ENCODE measurements at places on chromosomes 13 and 19. TPM values are rescaled to one million over a fixed set of nuclear protein-coding genes. Genes with fewer than 3 reads are reported as not detected.
A peak's percentile ranks its signal among the peaks of the same experiment; 100 is the strongest.

CNMD gene
- total RNA-seq, result not detected

PSG7 gene
- not detected for total RNA-seq

CEACAM7 gene
- total RNA-seq, result not detected

LRCH1 gene
- total RNA-seq, result 19.0 TPM

CD177 gene
- not detected for total RNA-seq

MEDAG gene
- total RNA-seq, result not detected

MYDGF gene
- total RNA-seq, result 37.9 TPM

ZNF358 gene
- total RNA-seq, result 4.1 TPM

DIAPH3 gene
- 0.42 TPM for total RNA-seq

FAM216B gene
- not detected for total RNA-seq

JAK3 gene
- total RNA-seq, result 211 TPM

SPINT2 gene
- total RNA-seq, result 32.2 TPM

LSM7 gene
- 71.5 TPM for total RNA-seq

- no peak for DNase-seq
Observed at GRCh38 chr13:35684432-35684831, 207.9 kb upstream of the MAB21L1 start.

DNA sequence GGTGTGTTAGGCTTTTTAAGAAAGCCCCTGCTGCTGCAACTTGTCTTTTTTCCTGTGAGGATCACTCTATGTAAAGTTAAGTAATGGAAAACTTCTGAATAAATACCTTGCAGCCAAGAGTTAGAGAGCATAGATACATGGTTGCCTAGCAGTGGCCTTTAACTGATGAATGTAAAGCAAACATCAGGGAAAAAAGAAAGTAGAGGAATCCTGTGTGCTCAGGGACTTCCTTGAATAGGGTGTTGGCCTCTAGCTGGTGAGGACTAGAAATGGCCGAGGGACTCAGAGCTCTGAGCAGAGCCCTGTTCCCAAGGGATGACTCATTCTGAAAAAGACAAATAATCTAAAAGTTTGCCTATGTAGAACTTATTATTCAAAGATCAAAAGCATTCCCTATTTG, 135.7 kb downstream of the MIPEP start:
- no peak for DNase-seq

GRCh38 chr19:38506723-38507550, 73.4 kb downstream of the RYR1 start:
- DNase-seq, result peak; percentile 89

GRCh38 chr19:31629579-31630363, 280.5 kb upstream of the TSHZ3 start:
- no peak for DNase-seq

DNA sequence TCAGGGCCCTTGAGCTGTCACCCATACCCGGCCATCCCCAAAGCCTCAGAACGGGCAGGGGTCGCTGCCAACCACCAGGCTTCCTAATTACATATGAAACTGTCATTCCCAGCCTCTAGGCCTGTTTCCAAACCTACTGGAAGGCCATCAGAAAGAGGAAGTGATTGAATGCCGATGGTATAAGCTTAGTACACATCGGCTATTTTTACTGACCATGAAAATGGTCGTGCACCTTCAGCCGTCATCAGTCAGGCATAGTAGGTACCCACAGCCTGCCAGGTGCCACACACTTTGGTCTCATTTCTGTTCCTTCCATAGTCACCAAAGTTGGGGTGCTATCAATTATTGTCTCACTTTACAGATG, 10.2 kb downstream of the KRI1 start:
- no peak for DNase-seq

DNA sequence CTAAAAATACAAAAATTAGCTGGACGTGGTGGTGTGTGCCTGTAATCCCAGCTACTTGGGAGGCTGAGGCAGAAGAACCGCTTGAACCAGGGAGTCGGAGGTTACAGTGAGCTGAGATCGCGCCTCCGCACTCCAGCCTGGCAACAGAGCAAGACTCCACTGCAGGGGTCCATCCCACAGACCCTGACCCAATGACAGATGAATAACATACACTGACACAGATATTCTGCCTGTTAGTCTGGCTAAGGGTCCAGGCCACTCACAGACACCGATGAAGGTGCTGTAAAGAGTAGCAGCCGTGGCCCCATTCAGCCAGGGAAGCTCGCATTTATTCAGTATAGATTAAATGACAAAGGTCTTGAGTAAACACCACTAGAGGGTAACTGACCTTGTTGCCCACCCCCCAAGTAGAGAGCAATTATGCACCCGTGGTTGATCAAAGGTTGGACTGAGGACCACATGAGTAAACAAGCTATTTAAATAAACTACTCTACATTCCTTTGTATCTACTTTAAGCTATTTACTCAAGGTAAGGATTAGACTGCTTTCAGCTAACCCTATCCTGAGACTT, 8.5 kb upstream of the CRYL1 start:
- DNase-seq, result no peak

GRCh38 chr13:43787518-43787891, 733 bp upstream of the ENOX1 start:
- DNase-seq, result no peak

DNA sequence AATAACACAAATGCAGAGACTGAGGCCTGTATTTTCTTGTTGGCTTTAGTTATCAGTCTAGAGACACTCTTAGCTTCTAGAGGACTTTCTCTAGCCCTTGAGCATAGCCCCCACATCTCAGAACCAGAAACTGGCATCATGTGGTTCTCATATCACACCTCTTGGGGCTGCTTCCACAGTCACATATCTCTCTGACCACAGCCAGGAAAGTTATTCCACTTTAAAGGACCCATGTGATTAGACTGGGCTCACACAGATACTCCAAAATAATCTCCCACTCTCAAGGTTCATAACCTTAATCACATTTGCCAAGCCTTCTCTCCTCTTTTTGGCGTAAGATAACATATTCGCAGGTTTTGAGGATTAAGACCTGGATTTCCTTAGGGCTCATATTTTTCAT, 846.9 kb upstream of the MIR17HG start:
- DNase-seq, result no peak

GRCh38 chr19:49117677-49118564, 1.0 kb downstream of the C19orf73 start:
- DNase-seq, result no peak

DNA sequence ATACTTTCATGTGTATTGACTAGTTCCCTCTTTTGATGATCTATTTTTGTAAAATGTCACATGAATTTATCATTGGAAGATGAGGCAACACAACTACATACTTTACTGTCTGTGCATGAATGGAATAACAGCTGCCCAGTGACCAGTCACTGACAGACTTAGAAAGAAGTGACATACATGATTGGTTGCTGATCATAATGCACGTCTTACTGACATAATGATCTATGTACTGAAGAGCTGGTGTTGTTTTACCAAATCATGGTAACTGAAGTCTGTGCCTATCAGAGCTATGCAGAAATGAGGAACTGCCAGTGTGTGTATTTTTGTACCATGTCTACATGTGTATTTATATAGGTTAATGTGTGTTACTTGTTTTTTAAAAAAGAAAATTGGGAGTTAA, 26.5 kb downstream of the GPR18 start:
- DNase-seq, result no peak

GRCh38 chr13:108895220-108895704, 265.9 kb downstream of the MYO16 start:
- DNase-seq, result no peak

GRCh38 chr13:75656425-75656989, 20.4 kb downstream of the LMO7 start:
- DNase-seq, result no peak

- DNase-seq, result no peak
Observed at GRCh38 chr13:46605076-46605824, 52.3 kb downstream of the LRCH1 start.

DNA sequence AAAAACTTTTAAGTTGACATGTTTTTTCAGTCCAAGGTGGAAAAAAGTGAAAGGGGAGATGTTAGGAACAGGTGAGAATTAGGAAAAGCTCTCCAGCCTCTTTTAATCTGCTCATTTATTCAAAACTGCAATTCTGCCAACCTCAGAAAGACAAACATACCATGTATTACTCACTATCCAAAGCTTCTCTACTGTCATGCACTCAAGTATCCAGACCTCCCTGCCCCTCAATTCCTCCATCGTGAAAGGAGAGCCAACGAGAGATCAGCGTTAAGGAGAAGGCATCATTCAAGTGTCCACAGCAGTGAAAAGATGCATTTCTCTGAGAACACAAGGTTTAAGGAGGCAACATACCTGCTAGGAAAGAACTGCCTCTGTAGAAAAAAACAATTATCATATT, 24.5 kb downstream of the DIAPH3 start:
- no peak for DNase-seq

DNA sequence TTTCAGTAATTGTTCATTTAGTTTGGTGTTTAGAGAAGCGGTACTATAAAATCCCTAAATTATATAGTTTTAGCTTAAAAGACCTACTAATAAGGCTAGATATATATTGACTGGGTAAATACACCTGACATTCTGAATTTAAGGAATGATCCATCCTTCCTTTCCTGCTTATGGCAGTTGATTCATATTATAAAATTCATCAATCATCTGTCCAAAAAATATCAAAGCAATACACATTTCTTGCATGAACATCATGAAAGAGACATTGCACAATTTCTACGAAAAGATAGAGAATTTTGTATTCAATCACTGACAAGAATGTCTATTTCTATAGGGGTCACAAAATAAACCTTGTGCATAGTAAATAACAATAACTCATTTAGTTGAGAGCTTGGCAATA, 514.9 kb downstream of the SLITRK6 start:
- no peak for DNase-seq

GRCh38 chr19:46998445-46999125, 21.1 kb upstream of the NPAS1 start:
- DNase-seq, result no peak

GRCh38 chr13:68897331-68897928, 1210.2 kb upstream of the ATXN8OS start:
- no peak for DNase-seq

GRCh38 chr13:78238911-78239310, 320.3 kb upstream of the EDNRB start:
- DNase-seq, result no peak

GRCh38 chr19:32339988-32340874, 5.2 kb upstream of the ZNF507 start:
- no peak for DNase-seq

DNA sequence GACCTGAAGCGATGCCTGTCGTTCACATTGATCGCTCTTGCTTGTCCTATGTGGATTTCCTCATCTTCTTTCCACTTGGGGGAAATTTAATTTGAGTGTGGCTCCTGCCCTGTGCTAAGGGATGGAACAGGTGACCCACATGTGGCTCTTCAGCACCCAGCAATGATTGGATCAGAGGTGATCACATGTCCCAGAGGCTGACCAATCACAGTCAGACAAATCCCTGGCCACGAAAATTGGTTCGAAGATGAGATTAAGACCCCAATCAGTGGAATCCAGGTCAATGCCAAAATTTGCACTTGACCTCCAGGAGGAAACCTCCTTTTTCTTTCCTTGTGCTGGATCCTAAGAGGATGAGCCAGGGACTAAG, 23.7 kb downstream of the AMER2 start:
- no peak for DNase-seq

GRCh38 chr13:45747071-45747470, 45.0 kb downstream of the CBY2 start:
- no peak for DNase-seq

DNA sequence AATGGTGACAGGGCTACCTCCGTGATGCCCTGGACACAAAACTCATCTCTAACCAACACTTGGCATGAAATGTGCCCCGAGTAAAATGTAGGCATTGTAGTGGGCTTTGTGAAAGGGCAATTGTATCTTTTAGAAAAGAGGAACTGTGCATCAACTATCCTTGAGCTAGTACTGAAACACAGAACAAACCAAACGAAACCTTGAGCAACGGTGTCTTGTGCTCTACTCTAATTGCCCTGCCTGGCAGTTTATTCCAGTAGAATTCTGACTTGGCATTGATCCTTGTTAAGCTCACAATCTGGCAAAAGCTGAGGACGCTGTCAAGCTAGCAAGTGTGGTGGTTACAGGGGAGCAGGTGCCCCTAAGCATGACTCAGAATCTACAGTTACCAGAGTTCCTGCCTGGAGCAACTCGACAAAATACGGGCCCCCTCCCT, 707.1 kb upstream of the SPRY2 start:
- no peak for DNase-seq

DNA sequence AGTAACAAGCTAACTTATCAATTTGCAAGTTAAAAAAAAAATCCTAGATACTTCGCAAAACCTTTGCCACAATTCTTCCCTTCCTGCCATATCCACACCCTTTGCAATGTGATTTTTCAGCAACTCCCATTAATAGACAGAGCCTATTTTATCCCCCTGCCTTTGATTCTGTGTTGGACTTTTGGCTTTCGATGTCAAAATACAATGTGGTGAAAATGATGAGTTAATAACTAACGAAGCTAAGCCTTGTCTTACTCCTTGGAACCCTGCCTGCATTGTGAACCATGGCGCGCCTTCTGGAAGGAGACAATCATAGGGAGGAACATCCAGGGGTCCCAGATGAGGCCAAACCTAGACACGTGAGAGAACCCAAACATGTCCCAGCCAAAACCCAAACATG, 6.4 kb downstream of the CYP4F2 start:
- DNase-seq, result no peak

DNA sequence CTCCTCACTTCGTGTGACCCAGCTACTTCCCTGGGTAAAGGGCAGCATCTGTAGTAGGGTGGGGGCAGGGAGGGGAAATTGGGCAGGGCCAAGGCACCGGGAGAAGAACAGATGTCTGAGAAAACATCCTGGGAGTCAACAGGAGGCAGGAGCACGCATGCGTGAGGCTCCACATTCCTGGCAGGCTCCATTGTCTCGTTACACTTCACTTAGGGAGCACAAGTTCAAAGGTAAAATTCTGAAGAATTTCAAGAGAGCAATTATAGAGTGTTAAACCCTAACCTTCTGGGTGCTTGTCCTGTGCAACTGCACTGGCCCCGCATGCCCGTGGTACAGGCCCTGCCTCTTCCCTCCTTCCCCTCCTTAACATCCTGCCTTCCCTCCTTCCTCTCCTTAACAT, 79.6 kb upstream of the POMP start:
- no peak for DNase-seq

DNA sequence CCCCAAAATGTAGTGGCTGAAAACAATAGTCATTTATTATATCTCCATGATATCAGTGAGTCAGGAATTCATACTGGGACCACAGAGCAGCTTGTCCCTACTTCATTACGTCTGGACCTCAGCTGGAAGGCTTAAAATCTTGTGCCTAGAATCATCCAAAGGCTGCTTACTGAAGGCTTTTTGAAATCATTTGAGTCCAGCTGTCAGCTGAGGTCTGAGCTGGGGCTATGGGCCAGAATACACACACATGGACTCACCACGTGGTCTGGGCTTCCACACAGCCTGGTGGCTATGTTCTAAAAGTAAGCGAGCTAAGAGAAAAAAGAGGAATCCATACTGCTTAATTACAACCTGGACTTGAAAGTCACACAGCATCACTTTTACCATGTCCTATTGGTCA, 209.2 kb downstream of the KCTD12 start:
- no peak for DNase-seq

GRCh38 chr19:58000677-58001076, 1.9 kb downstream of the ZNF606 start:
- DNase-seq, result no peak

DNA sequence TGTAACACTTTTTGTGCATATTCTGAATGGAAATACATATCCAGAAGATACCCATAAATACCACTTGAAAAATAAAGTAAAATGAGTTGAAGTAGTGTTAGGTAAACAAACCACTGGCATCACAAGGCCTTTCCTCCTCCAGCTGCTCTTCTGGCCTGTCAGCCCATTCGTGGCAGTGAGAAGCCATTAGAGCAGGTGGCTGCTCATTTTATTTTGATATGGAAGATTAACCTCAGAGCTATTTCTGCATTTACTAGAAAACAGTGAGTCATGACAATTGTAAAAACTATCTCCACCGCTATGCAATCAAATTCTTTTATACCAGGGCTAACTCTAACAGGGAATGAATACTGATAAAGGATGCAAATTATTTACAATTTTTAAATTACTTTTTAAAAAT, 2898.1 kb downstream of the PCDH9 start:
- DNase-seq, result no peak
